CD4-positive, alpha-beta T cell treated with Interleukin-4 for 4 hours (primary cell): ENCODE measurements at places on chromosomes 7 and 10.

GRCh38 chr7:27207348-27207985 lies 7.6 kb upstream of the HOXA13 start:
- DNase-seq = no peak

GRCh38 chr7:22039670-22040069 lies 94.0 kb upstream of the CDCA7L start:
- DNase-seq = no peak

DNA sequence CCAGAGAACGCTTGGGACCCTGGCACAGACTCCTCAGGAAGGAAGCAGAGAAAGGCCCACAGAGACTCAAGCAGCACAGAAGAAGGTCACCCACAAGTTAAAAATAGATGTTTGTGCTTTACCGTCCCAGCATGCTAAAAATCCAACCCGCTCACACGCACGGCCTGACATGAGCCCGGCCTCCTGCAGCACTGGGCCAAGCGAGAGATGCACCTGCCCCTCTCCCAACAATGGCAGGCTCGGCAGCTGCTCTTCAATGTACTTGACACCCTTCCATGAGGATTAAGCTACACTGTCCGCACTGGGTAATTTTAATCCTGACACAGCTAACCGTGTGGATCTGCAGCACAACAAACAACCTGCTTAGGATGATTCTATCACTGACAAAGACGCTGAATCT lies 9.3 kb downstream of the DIP2C start:
- DNase-seq = no peak

GRCh38 chr10:129548600-129548999 lies 81.6 kb downstream of the MGMT start:
- DNase-seq = no peak

DNA sequence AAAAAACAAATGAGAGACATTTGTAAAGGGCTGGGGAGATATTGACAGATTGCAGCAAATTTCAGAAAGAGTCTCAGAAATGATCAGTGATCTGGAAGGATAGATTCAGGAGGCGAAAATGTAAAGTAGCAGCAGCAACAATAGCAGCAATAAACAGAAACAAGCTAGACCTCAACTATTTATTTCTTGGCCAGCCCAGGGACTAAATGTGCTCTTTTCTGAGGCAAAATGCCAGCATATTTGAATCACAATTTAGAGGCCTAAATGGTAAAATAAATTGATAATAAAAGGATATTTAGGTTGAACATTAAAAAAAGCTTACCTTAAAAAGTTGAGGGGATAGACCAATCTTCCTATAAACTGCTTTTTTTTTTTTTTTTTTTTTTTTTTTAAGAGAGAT lies 134.6 kb upstream of the ITGB1 start:
- DNase-seq = no peak

- peak; percentile 8 for DNase-seq
Measured at GRCh38 chr7:18495412-18496340, at the start of gene HDAC9. TSS of gene HDAC9 (plus strand) at chr7:18495749. CDS start at chr7:18496303, 554 bp downstream.

DNA sequence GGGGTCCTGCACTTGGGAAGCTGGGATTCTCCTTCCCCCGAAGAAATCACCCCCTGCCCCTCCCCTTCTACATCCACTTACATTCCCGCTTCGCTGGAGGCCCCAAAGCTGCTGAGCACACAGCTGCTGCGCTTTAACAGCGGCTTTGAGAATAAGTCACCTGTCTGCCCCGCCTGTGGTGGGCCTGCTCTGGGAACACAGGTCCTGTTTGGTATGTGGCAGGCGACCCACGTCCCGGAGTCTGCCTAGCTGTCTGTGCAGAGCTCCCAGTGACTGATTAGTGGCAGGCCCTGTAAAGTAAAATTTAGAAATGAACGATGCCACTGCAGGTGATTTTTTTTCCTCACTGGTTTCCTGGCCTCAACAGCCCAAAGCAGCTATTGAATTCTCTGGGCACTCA lies 47.0 kb downstream of the CDH23 start:
- DNase-seq = no peak

DNA sequence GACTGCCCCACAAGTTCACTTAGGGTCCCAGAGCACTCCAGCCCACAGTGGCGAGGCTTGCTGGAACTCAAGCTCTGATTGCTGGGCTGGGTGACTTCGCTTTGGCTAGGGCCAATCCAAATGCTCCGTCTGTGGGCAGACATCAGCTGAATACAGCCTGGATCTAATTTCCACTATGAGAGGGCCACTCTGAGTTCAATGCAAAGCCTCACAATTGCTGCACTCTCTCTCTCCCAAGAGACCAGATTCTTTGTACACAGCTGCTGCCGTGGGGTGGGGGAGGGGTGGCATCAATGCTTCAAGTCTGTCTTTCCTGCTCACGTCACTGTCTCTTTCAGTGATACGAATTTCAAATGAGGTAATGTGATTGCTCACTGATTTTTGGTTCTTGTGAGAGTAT lies 47.3 kb upstream of the BPGM start:
- no peak for DNase-seq

GRCh38 chr7:4724648-4725013 lies 42.5 kb downstream of the FOXK1 start:
- DNase-seq = no peak

GRCh38 chr10:80464557-80465450 lies 10.7 kb downstream of the TSPAN14 start:
- DNase-seq = no peak

GRCh38 chr7:7562736-7563135 lies 3.9 kb upstream of the MIOS start:
- DNase-seq = no peak

DNA sequence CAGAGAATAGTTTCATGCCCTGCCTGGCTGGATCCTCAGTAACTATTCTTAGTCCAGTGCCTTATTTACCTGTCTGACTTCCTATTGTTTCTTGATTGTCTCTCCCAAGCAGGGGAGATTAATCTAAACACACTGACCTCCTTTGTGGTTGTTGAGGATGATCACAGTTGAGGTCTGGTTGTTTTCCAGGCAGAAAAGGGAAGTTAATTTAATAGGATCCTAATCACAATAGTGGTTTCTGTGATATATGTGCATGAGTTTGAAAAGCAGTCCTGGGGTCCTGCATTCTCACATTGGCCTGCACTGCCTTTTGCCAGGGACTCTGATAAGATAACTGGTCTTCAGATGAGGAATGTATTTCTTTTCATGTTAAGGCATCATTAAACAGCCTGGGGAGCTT lies 130.1 kb downstream of the SND1 start:
- DNase-seq = no peak

DNA sequence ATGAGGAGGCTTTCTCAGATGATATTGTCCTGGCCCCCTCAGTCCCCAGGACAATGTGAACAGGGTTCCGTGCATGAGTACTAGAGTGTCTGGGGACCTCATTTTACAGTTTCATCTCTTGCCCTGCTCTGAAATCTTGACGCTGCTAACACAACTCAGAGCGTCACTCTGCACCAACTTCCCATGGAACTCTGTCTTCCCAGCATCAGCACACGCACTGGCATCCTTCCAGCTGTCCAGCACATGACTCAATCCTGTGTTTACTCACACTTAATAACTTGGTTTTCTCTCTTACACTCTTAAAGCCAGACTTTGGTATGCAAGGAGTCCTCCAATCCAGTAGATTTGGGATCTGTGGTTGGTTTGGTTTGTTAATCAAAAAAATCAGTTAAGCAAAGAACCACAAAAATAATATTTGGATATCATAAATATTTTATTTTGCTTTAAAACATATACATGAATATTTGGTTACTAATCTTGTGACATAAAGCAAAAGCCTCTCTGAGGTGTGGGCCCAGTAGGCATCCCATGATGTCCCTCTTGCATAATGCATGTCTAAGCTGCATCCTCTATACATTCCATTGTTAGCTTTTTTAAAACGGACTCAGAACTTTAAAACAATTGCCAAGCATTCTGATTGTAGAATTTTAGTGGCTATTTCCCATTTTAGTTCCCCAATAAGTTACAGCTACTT lies 131.0 kb downstream of the CXCL12 start:
- DNase-seq = no peak

DNA sequence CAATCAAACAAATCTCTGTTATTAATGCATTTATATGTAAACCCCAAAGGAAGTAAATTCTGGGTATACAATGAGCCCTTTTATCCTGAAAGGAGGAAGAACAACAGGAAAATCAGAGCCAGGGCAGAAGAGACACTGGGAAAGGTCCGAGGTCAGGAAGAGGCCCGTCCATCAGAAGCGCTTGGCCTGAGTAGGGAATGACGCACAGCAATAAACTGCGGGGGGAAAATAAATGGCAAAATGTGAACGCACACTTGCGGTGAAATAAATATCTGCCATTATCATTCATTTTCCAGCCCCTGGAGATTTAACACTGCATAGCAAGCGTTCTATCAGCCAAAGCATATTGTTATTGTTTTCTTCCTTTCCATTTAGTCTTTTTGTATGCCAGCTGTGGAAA lies 243.4 kb downstream of the COBL start:
- no peak for DNase-seq

GRCh38 chr7:122260336-122260735 lies 44.2 kb downstream of the FEZF1 start:
- no peak for DNase-seq

DNA sequence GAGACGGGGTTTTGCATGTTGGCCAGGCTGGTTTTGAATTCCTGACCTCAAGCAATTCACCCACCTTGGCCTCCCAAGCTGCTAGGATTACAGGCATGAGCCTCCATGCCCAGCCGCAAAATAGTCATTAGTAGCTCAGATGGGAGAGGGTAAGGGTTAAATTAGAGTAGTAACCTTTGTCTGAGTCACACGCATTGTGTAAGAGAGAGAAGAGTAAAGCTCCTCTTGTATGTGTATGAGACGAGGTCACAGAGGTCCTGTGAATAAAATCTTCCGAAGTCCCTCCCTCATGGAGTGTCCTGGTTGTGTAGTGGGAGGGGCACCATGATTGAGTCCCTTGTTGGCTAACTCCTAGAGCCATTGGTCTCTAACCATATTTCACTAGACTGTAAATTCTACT lies 85.2 kb upstream of the CDC14C start:
- DNase-seq = no peak

DNA sequence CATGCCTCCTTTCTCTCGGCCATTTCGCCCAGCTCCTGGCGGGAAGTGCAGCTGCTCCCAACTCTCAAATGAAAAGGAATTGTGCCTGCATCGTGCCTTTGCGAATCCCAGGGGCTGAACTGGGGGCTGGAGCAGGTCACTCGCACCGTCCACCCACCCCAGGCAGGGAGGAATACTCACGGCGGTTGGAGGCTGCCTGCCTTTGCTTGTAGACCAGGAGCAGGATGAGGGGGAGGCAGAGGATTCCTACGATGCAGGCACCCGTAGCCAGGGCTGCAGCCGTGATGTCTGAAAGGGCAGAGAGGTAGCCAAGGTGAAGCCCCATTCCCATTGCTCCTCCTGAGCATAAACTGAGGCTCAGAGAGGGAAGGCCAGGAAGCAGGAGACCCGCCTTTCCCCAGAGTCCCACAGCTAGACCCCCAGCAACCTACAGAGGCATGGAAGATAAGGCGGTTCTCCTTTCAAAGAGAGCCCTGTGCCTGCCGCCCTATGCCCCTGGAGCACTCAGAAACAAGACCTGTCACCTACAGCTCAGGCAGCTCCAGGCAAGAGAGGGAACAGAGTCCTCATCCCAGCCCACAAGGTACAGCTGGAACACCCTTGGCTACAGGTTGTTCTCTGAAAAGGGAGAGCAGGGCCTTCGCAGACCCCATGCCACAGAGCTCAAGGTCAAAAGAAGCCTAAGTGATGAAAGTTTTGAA lies 18.0 kb downstream of the VSIR start:
- no peak for DNase-seq

DNA sequence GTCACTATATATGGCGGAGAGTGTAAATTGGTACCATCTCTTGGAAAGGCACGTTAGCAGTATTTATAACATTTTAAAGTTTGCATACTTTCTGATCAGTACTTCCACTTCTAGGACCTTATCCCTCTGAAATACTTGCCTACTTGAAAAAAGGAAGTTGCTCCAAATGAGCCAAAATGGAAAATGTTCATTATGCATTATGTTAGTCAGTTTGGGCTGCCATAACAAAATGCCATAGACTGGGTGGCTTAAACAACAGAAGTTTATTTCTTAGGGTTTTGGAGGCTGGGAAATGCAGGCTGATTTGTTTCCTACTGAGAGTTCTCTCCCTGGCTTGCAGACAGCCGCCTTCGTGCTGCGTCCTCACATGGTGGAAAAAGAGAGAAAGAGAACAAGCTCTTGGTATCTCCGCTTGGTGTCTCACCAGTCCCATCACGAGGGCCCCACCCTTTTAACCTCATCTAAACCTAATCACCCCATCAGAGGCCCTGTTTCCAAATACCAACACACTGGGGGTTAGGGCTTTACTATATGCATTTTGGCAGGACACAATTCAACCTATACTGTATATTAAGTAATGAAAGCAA lies 6.9 kb downstream of the SNX10 start:
- no peak for DNase-seq
